Activated naive CD8-positive, alpha-beta T cell treated with anti-CD3 and anti-CD28 coated beads, Interleukin-2, amount 10 ng/mL, durations not matched to agents 7 days and 5 days (primary cell): ENCODE measurements at places on chromosomes 7 and 10.

DNA sequence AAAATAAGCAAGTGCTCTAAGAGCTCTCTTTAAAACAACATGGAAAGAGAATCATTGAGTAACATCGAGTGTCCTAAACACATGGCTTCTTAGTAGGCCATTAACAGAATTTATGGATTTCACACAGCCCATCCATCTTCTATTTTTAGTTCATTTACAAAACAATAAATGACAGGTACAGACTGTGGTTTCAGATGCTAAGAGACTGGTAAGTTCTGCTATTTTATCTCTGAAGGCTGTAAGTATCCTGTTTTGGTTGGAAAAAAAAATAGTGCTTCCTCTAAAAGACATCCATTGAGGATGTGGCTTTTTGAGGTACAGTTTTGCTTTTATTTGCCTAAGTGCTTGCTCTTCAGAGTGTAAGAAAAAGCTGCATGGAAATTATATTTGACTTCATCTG, 27.4 kb upstream of the GNAI1 start:
- DNase-seq: no peak

DNA sequence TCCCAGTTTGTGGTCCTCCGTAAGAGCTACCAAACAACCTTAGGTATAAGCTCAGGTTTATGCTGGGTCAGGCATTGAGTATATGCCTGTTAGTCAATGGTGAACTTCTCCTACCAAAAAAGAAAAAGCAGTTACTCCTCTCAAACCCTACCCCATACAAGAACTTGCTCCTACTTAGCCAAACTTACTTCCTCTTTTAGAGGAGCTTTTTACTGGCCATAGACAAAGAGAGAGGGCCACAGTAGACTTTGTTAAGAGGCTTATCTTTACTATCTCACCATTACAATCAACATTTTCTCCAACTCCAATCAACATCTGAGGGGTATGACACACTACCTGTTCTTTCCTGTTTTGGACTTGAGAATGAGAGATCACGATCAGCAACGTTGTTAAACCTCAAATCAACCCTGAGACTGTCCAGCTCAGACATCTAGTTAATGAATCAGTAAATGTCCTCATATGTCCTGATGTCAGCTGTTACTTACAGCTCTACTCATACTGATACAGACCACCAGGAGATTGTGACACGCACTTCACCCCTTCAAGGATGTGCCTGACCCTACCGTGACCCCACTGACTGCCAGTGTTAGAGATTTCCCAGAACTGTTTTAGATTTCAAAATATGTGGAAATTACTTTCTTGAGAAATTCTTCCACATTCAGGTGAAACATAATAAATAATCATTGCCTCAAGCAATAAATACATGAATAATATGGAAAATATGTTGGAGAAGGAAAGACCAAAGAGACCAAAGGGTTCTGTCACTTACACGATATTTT, 18.4 kb upstream of the CCDC71L start:
- no peak for DNase-seq

DNA sequence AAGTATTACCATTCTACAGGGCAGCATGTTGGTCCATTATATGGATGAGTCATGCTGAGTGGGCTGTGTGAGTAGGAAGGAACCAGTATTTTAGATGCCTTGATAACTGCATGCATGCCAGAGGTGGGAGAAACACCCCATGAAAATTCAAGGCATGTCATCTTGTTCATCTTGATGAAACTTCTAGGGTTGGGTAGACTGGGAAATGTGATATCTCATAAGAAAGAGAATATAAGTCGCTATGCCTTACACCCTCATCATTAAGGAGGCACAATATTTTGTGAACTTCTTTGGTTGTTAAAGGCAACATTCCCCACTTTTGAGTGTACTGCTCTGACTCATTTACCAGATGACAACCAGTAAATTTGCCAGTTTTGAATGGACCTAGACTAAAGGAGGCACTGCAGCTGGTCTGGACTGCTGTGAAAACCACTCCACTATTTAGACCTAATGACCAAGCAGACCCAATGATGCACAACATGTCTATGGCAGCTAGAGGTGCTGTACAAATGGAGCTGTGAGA, 48.0 kb downstream of the ZNF365 start:
- no peak for DNase-seq

DNA sequence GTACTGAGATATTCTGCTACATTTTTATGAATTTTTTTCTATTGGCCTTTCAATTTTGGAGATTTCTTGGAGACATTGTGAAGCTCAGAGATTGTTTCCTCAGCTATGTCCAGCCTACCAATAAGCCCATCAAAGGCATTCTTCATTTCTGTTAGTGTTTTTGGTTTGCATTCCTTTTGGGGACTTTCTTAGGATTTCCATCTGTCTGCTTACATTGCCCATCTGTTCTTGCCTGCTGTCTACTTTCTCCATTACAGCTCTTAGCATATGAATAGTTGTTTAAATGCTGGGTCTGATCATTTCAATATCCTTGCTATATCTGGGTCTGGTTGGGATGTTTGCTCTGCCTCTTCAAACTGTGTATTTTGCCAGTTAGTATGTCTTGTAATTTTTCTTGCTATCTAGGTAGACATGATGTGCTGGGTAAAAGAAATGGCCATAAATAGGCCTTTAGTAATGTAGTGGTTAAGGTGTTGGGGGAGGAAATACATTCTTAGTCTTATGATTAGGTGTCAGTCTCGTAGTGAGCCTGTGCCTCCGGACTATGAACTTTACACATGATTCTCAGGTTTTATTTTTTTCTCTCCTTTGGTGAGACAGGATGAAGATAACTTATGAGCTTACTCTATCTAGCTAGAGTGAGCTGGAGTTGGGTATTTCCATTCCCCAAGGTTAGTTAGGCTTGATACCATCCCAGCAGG, 32.6 kb upstream of the NME8 start:
- DNase-seq: no peak

- DNase-seq: no peak
Measured at GRCh38 chr10:29028486-29028885, 260.4 kb upstream of the LYZL1 start.

DNA sequence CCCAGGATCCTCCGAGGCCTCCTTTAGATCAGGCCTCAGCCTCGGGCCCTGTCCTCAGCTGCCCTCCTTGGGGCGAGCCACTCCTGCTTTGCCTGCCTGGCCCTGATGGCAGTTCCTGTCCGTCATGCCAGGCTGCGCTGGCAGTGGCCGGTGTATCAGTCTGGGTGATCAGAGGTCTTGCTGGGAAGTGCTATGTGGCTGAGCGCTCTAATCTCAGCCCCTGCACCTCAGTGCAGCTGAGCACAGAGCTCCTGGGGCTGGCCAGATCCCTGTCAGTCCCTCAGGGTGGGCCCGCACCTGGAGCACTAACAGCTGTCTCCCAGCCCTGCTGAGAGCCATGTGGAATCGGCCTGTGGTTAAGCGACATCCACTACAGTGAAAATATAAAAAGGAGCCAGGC, 14.8 kb upstream of the CFAP46 start:
- DNase-seq: no peak

DNA sequence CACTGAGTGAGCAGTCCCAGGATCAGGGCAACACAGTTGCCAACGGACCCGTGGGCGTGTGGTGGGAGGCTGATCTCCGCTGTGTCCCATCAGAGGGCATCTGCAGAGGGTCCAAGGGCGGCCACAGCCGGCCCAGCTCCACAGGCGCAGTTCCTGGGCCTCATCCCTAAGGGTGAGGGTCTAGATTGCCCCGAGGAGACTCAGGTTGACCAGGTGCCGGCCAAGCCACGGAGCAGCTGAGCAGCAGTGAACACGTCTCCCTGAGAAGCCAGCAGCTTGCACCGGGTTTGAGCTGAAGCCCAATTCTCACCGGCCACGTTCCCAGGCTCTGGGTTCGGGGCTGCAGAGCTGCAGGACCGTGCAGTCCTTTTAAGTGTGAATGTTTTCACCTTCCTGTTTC, 58.8 kb upstream of the ADGRA1 start:
- no peak for DNase-seq

DNA sequence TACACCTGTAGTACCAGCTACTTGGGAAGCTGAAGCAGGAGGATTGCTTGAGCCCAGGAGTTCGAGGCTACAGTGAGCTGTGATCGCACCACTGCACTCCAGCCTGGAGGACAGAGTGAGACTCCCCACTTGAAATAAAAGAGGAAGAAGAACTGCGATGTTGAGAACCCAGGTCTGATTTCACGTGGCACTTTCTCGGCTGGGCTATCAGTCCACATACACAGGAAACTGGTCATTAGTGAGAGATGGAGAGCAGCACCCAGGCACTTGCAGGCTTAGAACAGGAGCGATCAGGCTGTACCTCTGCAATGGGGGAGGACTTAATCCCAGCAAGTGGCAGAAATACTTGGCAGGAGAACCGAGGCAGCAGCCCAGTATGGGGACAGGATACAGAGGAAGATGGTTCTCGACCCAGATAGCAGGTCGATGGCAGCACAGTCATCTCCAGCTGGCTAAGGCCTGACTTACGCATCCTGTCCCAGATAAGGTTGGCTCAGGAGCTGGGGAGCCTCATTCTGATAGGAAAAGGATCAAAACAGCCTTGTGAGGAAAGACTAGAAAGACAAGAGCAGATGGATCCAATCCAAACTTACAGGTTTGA, 487.7 kb upstream of the AUTS2 start:
- no peak for DNase-seq

- no peak for DNase-seq
Measured at GRCh38 chr10:126536148-126536547, 134.3 kb downstream of the C10orf90 start.

GRCh38 chr7:6656413-6656812, 19.3 kb downstream of the ZNF316 start:
- DNase-seq: no peak

DNA sequence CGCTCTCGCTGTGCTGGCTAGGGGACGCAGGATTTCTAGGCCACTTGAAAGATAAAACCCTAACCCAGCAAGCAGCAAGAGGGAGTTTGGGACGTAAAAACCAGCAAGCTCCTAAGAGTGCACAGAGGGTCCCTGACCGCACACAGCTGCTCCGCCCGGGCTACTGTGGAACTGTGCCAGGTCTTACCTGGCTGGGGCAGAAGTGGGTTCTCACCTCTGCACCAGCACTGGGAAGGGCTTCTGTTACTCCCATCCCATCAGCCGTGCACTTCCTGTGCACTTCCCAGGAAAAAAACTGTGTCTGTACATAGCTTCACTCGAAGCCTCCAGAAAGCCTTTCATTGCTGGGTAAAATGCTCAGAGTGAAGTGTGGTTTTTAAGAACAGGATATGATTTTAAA, 45.9 kb upstream of the PTF1A start:
- DNase-seq: no peak

- DNase-seq: no peak
Measured at GRCh38 chr7:45219130-45219529, 61.5 kb downstream of the RAMP3 start.

DNA sequence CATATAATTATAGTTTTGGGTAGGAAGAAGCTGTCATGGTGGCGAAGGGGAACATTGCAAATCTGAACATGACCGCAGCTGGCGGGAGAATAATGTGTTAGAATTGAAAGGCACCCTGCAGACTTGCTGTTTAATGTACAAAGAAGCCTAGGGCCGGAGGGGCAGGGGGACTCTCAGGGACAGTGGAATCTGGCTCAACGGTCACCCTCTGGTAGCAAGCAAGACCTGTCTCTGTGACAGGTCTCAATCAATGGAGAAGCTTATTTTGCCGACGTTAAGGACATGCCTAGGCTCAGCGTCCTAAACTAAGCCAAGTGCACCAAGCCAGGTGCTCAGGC, 177.3 kb downstream of the NSUN6 start:
- DNase-seq: no peak

DNA sequence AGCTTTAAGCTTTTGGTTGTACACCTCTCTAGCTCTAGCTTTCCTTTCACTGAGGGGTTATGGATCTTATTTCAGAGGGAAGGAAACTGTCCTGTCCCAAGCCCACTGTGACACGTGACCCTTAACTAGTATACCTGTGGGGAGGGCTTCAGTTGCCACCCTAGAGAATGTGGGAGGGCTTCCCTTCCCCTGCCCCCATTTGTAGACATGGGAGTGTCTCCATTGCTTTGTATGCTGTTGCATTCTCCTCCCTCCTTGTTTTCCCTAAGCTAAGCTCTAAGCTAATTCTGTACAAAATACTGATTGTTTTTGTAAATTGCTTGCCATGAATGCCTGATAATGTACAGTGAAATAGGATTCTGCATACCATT, 11.2 kb downstream of the LUC7L2 start:
- DNase-seq: no peak

DNA sequence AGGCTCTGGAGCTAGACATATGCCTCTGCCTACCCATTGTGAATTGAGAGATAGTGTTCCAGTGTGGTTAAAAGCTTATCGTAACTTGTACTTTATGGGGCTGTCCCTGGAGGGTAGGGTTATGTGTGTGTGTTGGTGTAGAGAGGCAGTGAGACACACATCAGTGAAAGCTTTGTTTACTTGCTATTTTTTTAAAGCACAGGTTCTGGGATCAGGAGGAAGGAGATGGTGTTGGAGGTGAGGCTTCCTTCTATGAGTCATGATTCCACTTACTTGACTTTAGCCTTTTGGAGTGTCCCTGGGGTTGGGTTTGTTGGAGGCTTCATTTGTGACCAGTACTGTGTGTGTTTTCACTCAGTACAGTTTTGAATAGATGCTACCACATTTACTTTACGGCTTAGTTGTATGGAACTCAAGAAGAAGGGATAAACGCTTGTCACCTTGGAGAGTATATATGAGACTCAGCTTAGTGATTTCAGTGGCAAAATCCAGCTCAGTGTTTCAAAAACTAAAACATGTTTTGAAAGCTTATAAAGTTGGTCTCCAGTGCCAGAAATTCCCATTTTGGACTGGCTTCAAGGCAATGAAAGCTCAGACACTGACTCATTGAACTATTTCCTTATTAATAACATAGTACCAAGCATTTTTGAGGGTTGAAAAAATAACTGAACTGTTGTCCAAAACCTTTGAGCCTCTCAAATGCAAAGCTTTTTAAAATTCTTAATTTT, 106.2 kb downstream of the PLXDC2 start:
- DNase-seq: no peak

DNA sequence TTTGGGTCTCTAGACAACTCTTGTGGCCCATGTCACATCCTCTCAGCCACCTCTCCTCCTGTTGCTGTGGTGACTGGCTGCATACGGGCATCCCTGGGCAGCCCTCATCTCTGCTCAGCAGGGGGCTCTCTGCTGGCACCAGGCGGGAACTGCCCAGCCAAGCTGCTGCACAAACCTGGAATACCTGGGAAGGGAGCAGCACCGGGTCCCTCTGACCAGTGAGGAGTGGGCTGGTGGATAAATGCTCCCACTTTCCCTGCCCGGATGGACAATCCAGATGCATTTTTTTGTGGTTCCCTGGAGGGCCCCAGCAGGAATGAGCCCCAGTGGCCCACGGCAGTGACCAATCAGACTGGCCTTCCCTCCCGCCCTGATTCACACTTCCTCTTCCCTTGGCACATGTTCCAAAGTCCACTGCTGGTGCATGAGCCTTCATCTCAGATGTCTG, 21.9 kb downstream of the GRID1 start:
- DNase-seq: no peak

DNA sequence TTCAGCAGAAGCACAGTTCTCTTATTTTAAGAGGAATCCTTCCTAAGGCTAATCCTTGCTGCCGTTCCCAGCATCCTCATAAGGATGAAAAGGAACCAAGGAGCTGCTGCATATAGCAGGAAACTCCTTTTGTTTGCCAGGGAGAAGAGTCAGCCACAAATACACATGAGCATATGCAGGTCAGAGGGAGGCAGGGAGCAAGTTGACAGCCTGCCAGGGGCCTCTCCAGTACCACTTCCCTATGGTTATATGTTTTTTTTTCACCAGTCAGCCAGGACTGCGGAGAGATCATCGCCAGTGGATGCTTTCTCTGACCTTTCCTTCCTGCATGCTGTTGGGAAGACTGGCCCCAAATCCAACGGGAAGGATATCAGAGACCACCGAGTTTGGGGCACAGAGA, 39.8 kb downstream of the SLC35B4 start:
- DNase-seq: no peak
